ENCODE measurements at places on chromosomes 12 and 14. TPM values are rescaled to one million over a fixed set of nuclear protein-coding genes. Genes with fewer than 3 reads are reported as not detected.

The KRT78 gene
- 0.22 TPM for total RNA-seq

The HOXC10 gene
- 15.3 TPM for total RNA-seq

The TMEM132D gene
- 0.05 TPM for total RNA-seq

The CMTM5 gene
- total RNA-seq: not detected

The DPY19L2 gene
- total RNA-seq: 3.7 TPM

The CD163 gene
- not detected for total RNA-seq

DNA sequence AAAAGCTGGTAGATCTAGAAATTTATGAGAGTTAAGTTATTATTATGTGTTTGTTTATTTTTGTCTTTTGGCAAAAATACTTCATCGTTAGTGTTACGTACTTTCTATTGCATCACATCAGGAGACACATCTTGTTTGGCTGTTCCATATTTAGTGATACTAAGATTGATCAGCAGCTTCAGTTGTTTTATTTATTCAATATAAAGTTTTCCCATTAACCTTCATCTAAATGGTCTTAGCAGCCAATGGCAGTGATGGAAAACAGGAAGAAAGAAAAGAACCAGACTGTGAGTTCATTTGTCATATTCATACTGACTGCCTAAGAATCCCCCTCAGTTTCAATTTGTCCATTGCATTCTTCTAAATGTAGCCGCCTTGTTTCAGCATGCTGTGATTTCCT, 122.3 kb downstream of the METTL25 start:
- no peak for DNase-seq

DNA sequence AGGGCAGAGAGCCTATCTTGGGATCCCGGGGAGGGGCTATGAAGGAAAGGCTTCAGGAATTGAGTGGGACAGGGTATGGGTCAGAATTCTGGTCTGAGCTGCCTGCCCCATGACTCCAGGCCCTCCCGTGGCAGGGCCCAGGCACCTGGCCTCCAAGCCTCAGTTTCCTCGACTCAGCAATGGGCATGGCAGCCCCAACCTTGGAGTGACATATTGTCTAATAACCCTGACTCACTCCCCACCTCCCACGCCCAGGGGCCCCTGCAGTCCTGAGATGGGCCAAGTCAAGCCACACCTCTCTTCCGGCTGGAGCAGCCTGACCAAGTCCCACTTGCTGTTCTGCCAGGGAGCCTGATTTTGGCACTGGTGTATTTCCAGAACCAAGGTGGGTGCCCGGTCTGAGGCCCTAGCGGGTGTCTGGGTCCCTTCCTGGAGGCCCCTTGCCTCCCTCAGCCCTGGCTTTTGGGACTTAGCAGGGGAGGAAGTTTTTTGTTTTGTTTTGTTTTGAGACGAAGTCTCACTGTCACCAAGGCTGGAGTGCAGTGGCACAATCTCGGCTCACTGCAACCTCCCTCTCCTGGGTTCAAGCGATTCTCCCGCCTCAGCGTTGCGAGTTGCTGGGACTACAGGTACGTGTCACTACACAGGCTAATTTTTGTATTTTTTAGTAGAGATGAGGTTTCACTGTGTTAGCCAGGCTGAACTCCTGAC, 40.3 kb upstream of the RCOR1 start:
- DNase-seq: peak; percentile 37

DNA sequence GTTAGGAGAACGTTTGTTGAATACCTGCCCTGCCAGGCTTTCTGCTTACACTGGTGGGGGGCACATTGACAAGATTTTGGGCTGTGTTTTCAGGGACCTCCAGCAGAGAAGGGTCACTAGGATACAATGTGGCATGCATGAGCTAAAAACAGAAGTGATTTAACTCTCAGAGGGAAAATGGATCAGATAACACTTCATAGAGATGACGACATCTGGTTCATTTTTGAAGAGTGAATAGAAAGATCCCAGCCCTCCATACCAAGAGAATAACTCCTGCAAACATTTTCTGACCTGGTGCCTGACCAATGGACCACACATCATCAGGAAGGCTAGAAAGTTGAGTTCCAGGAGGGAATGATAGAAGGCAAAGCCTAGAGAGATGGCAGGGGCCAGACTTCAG, 33.7 kb downstream of the CKB start:
- no peak for DNase-seq

GRCh38 chr14:61525293-61526011, 169.9 kb upstream of the HIF1A start:
- peak; percentile 99 for DNase-seq

DNA sequence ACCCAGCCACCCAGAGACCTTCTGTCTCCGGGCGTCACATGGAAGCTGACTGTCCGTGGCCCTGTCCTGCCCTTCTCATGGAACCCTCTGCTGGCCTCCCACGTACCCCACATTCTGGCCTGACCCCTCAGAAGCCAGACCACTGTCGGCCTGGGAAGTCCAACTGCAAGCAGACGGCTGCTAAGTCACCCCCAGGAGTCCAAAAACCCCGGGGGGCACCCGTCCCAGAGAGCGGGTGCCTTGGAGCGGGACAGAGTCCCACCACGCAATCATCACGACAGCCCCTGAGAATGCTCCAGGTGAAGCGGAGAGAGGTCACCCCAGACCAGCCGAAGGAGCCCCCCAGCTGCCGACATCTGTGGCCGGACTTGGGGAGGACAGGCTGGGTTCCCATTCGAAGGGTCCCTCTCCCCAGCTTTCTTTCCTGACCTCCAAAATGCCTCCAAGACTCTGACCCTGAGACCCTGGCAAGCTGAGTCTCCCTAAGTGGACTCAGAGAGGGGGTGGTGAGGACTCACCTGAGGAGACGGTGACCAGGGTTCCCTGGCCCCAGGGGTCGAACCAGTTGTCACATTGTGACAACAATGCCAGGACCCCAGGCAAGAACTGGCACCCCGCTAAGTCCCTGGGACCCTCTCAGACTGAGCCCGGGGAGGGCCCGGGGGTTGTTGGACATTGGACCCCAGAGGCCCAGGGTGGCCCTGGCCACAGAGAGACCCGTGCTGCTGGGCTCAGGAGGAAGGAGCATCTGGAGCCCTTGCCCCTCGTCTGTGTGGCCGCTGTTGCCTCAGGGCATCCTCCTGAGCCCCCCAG, 337.1 kb downstream of the TMEM121 start:
- no peak for DNase-seq

- DNase-seq: no peak
These were observed 42.2 kb upstream of the SLC38A2 start for GRCh38 chr12:46414591-46415268.

DNA sequence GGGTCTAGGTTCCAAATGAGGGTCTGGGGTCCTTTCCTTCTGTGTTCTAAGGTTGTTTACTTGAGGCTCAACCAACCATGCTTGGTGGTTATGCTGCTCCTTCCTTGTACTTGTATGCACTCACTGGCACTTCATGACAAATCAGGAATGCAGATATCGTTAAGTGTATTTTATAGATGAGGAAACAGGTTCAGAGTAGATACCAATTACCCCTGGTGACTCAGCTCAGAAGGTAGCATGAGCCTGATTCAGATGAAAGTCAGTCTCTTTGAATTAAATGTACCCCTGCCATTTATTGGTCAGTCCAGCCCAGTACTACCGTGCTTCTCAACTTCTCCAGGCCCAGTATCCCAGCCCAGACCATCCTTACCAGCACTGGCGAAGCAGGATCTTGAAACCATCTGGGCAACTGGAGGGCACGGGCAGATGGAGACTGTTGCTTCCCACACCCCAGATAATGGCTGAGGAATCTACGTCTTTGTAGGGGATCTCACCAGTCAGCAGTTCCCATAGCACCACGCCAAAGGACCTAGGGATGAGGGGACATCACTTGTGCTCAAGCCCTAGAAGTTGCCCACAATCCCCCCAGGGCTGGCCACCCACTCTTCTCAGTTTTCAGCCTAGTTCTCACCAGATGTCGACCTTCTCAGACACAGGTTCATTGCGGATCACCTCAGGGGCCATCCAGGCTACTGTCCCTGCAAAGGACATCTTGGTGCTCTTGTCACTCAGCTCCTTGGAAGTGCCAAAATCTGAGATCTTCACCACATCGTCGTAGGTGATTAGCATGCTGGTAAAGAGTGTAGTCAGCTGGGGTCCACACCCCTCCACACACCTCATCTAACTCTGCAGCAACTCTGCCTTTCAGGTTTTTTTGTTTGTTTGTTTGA, 14.3 kb downstream of the MAP3K12 start:
- DNase-seq: peak; percentile 58

GRCh38 chr12:124159655-124160054, 135.2 kb upstream of the RFLNA start:
- no peak for DNase-seq

GRCh38 chr14:71467361-71467811, 464.8 kb upstream of the RGS6 start:
- DNase-seq: peak; percentile 85

DNA sequence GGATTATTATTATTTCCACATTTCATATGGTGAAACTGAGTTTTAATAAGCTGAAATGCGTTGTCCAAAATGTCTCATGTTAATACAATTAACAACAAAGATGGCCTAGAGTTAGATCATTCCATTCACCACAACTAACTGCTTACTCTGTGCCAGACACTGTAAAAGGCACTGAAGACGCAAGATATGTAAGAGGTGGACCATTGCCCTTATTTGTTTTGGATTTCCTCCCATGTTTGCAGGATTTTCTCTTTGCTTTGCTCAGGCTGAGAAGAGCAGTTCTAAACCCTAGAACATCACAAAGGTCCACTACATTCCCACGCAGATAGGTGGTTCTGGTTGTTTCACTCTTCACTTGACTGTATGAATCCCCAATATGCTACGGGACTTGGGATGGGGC, 324.4 kb upstream of the KITLG start:
- DNase-seq: no peak

GRCh38 chr12:98845957-98846356, 200.9 kb downstream of the APAF1 start:
- peak; percentile 13 for DNase-seq

DNA sequence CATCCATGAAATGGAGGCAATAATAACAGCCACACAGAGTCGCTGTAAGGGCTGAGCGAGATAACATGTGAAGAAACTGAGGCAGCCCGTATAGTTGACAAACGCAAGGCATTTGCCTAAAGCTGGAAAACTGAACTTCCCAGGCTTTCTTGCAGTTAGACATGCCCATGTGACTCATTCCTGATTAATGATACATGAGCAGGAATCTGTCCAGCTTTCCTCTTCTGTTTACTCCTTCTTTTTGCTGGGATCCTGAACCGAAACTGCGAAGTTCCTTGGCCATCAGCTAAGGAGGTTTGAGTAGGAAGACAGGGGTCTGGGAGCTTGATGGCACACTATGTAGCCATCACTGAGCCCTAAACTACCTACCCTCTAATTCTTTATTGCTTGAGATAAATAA, 52.2 kb downstream of the ST8SIA1 start:
- peak; percentile 89 for DNase-seq

- DNase-seq: no peak
These were observed 77.8 kb upstream of the MYL2 start for GRCh38 chr12:110998165-110998564.

- DNase-seq: no peak
These were observed 42.6 kb downstream of the PLXNC1 start for GRCh38 chr12:94191023-94191422.

- peak; percentile 19 for DNase-seq
These were observed 62.2 kb downstream of the RFX4 start for GRCh38 chr12:106645074-106645421.

- peak; percentile 12 for DNase-seq
These were observed at the start of gene RGS6 for GRCh38 chr14:71932229-71932981. Gene RGS6, plus strand, starts transcription at chr14:71932429.

- no peak for DNase-seq
These were observed 62.5 kb upstream of the HIF1A start for GRCh38 chr14:61632807-61633206.

DNA sequence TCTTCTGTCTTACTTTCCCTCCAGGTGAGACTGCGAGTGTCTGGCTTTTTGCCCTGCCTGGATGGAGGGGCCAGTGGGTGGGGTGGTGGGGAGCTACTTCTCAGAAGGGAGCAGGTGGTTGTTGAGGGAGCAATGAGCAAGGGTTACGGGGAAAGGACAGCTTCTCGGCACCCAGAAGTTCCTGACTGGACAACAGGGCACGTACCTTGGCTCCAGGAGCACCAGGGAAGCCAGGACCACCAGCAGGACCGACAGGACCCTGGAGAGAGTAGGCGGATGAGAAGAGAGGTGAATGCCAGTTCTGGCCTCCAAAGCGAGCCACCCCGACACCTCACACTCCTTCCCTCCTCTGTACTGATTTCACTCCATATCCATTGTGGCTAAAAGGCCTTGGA, 15.3 kb downstream of the COL2A1 start:
- no peak for DNase-seq

DNA sequence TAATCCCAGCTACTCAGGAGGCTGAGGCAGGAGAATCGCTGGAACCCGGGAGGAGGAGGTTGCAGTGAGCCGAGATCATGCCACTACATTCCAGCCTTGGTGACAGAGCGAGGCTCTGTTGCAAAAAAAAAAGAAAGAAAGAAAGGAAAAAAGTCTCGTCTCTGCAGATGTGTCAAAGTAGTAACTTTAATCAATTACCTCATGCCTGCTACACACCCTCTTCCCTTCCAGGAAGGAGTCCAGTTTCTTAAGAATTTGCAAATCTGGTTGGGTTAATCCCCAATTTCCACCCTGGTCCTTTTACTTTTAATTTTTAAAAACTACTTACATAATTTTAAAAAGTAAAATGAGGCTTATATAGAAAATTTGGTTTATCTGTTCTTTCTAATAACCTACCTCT, 234.5 kb upstream of the KITLG start:
- no peak for DNase-seq

DNA sequence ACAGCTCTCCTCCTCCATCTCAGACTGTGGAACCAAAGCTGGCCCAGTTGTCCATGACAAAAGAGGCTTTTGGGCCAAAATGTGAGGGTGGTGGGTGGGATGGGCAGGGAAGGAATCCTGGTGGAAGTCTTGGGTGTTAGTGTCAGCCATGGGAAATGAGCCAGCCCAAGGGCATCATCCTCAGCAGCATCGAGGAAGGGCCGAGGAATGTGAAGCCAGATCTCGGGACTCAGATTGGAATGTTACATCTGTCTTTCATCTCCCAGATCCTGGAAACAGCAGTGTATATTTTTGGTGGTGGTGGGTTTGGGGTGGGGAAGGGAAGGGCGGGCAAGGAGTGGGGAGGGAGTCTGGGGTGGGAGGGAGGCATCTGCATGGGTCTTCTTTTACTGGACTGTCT, 11.8 kb upstream of the TAMALIN start:
- DNase-seq: no peak

DNA sequence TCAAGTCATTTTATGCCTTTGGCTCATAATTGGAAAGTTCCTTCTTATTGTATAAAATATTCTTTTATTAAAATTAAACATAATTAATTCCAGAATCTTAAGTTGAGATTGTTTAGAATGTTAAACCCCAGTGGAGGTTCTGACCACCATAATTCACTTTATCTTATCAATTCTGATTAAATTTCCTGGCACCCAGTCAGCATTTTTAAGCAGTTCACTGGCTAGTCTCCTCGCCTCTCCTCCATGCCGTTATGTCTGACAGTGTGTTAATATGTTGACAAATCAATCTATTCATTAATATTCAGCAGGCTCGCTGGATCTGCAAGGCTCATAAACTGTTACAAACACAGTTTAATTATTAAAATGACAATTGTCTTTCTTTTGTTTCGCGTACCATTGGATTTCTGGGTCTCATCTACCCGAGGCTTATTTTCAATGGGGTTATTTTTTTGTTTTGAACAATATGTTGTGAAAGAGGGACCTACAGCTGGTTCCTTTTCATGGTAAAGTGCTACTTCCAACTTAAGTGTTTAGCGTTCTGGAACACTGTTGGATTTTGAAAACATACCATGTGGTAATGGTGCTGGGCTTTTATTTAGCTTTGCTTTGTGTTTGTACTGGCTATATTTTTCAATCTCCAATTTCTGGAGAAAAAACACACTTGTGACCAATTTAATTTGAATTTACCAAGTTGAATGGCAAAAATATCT, 339.7 kb downstream of the PRKD1 start:
- DNase-seq: no peak

All from M059J (cell line).